ENCODE measurements at places on chromosomes 1 and 21.
A peak's percentile ranks its signal among the peaks of the same experiment; 100 is the strongest.

DNA sequence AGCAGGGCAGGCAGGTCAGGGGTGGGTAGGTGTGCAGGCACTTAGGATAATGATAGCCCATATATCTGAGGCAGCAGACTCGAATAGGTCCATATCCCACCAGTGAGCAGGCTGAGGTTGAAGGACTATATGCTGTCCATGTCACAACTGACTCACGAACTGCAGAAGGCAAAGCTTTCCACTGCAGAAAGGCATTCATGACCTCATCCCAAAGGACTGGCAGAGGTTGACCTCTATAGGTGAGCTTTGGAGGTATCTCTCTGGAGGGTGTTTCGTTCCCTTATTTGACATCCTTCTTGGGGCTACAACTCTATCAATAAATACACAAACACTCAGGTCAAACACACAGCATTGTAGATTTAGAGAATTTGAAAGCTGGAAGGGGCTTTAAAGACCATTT, 42.8 kb upstream of the MARK1 start:
- DNase-seq: no peak

GRCh38 chr1:163772246-163772645, 450.5 kb downstream of the NUF2 start:
- DNase-seq: no peak

DNA sequence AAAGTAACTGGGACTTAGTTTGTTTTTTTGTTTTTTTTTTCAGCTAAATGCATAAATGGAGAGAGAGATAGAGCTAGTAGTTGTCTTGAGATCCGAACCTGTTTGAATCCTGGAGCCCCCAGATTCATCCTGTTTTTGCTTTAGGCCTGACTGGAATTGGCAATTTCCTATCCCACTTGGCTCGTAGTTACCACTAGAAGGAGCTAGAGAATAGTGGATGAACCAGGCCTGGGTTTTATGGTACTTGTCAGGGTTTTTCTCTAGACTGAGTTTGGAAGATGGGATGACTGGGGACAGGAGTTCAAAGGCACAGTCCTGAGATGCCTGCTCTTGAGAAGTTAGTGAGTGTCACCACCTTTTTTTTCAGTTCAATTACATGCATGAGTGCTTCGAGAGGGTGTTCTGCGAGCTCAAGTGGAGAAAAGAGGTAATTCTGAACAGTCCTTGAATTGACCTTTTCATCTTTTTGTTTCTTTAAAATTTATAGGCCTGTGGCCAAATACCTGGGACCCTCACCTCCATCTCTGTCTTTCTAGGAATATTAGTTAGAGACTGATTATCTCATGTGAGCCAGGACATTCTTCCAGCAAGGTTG, 23.4 kb downstream of the CELF3 start:
- DNase-seq: no peak

DNA sequence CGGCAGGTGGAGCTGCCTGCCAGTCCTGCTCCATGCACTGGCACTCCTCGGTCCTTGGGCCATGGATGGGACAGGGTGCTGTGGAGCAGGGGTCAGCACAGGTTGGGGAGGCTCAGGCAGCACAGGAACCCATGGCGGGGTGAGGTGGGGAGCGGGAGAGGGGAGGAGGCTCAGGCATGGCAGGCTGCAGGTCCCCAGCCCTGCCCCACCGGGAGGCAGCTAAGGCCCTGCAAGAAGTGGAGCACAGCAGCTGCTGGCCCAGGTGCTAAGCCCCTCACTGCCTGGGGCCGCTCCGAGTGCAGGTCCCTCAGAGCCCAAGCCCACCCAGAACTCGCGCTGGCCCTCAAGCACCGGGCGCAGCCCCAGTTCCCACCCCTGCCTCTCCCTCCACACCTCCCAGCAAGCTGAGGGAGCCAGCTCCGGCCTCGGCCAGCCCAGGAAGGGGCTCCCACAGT, 691 bp upstream of the GBP5 start:
- DNase-seq: no peak

DNA sequence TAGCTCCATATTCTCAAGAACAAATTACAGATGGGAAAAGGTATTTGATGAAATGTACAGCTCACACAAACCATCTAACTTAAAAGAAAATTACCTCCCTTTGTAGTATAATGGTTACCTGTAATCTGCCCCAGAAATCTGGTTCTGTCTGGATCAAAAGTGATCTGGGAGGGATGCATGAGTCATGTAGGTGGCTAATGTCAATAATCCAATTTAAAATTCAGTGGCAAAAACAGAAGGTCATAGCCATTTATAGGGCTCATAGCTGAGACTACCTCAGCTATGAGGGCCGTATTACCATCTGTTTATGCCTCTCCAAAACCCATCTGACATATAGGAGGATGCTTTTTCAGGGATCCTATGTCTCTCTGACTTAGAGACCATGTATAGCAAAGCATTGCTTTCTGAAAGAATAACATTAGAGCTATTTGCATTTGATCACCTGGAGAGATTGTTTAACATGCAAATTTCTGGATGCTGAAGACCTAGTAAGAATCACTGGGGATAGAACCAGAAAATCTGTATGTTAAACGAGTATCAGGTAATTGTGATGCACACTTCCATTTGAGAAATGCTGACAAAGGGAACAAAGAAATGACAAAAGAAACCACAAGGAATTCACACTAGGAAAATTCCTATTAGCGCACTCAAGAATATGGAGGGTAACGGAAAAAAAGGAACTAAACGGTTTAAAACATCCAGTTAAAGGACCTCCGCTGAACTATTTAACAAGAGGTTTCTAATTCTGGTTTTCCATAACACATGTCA, 17.6 kb downstream of the PAXBP1 start:
- DNase-seq: no peak

DNA sequence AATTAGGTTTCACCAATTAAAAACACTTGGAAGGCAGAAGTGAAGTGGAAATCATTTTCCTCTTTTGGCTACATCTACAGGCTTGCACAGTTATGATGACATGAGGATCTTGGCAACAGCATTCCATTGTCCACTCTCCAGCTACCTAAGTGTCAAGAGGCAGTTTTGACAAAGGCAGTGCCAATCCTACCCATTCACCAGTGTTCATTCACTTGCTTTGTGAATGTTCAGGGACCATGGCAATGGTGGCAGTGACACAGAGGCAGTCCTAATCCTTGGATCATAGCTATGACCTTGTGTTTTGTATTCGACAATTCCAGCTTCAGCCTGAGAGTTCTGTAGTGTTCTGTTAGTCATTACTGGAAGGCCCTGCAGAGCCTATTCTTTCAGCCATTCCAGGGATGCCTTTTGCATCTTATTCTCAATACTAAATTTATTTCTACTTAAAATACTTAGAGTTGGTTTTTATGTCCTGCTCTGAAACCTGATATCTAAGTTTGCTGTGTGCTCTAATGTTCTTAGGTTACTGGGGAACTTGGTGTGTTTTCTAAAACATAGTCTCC, 36.7 kb downstream of the CRB1 start:
- DNase-seq: no peak

DNA sequence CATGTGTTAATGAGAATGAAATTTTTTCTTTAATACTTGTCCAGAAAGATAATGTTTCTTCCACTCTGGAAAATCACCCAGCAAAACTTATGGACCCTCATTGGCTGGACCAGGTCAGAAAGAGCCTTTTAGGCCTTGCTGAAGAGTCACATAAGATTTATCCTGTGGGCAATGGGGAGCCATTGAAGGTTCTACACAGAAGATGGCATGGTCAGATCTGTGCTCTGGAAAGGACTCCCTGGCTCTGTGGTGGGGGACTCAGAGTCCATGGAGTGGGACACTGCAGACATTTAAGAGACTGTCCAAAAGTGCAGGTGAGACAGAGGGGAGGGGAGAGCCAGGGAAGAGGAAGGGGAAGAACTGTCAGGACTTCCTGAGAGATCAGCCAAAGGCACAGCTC, 66.4 kb downstream of the DHRS3 start:
- DNase-seq: no peak

- no peak for DNase-seq
Observed at GRCh38 chr1:206833106-206833680, 32.2 kb upstream of the IL20 start.

DNA sequence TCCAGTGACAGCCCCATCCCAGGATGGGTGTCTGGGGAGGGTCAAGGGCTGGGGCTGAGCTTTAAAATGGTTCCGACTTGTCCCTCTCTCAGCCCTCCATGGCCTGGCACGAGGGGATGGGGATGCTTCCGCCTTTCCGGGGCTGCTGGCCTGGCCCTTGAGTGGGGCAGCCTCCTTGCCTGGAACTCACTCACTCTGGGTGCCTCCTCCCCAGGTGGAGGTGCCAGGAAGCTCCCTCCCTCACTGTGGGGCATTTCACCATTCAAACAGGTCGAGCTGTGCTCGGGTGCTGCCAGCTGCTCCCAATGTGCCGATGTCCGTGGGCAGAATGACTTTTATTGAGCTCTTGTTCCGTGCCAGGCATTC, 24.2 kb downstream of the PCSK9 start:
- DNase-seq: no peak

- DNase-seq: no peak
Observed at GRCh38 chr21:37149411-37149810, 76.4 kb downstream of the TTC3 start.

- DNase-seq: no peak
Observed at GRCh38 chr1:232207073-232207866, 422.7 kb downstream of the SIPA1L2 start.

DNA sequence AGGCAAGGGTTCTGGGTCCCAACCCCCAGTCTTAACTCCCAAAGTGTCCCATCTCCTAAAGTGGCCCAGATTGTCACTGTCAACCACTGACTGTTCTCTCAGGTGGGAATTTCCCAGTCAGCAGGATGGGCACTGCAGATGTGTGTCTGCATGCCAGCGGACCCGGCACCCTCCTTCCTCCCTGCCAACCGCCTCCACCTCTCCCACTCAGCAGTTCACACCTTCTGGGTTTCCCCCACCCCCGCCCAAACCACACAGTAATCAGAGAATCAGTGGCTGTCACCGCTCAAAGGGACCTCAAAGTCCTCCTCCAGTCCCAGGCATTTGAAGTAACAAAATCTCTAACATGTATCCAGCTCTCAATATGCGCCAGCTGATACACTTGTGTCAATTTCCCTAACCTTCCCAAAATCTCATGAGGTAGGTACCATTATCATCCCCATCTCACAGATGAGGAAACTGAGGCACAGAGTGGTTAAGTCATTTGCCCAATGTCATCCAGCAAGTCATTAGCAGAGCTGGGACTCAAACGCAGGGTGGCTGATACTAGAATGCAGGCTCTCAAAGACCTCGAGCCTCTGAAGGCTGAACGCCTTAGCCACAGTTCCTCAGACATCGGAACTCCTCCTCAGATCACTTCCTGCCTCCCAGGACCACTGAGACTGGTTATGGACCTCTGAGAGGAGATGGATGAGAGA, 4.8 kb downstream of the RUNX3 start:
- peak; percentile 70 for DNase-seq

GRCh38 chr1:226305184-226305583, 3.8 kb downstream of the LIN9 start:
- DNase-seq: no peak

GRCh38 chr1:14142397-14143100, 442.6 kb downstream of the PRDM2 start:
- no peak for DNase-seq

GRCh38 chr1:239112101-239112935, 274.1 kb upstream of the CHRM3 start:
- DNase-seq: no peak

DNA sequence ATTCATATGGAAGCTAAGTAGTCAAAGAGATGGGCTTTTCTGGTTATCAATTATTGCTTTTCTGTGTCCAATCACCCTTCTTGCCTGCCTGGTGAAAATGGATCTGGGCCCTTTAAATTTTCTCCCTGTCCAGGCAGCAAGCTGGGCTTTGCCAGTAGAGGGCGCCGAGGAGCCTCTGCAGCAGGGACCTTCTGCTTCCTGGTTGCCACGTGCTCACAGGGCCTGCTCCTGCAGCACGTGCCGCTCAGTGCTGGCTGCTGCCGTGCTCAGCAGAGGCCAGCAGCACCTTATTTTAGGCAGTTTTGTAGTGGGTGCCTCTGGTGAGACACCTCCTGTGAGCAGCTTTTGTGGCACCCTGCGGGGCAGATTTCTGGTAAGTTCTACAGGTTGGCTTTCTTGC, 4.0 kb downstream of the ACTL8 start:
- no peak for DNase-seq

GRCh38 chr1:3890389-3891328, 9.4 kb downstream of the C1orf174 start:
- no peak for DNase-seq

GRCh38 chr1:168732736-168733135, 3.7 kb upstream of the DPT start:
- no peak for DNase-seq

GRCh38 chr1:85573322-85573721, 7.2 kb upstream of the CCN1 start:
- DNase-seq: no peak

DNA sequence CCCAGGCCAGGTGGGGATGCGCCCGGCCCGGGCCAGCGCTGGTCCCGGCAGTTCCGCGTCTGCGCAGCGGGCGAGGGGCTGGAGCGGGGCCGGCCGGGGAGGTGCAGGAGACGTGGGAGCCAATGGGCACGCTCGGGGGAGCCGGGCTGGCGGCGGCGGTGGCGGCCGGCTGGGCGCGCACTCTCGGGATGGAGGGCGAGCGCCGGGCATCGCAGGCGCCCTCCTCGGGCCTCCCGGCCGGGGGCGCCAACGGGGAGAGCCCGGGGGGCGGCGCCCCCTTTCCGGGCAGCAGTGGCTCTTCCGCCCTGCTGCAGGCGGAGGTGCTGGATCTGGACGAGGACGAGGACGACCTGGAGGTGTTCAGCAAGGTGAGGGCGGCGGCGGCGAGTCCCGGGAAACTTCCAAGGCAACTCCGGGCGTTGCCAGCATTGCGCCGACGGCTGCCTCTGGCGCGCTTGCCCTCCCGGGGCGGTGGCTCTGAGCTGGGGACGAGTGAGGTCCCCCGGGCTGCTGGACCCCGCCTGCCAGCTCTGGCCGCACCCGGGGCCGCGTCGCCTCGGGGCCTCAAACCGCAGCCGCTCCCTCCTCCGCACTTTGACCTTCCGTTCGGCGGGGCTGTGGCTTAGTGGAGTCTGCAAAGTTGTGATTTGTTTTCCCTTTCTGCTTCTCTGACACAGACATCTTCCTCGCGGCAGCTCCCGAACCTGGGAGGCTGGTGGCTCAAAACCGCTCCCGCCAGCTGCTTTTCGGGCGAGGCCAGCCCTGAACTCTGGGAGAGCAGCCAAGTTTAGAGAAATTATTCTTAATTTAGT, at the start of gene SNX7:
Gene SNX7, plus strand, starts transcription at position 178 of the 812 bp plus-strand sequence. Its CDS starts 11 bp downstream, at position 189.
- no peak for DNase-seq

DNA sequence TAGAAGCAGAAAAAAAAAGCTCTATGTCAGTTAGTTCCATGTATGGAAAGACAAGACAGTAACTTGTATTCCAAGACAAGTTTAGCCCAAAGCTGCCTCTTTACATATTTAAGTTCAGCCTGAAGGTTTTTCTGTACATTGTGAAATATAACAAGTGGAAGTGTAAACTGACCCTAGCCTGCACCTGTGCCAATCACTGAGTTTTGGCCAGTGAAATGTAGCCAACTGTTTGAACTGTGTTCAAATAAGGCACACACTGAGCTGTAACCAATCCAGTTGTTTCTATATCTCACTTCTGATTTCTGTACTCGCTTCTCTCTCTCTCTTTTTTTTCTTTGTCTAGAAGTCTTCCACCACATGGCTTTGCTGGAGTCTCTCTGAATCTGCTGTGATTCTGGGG, 1227.1 kb downstream of the NCAM2 start:
- DNase-seq: no peak
